Mesothelial cell of epicardium (in vitro differentiated cells): ENCODE measurements at places on chromosomes 4 and X. TPM values are rescaled to one million over a fixed set of nuclear protein-coding genes. Genes with fewer than 3 reads are reported as not detected.

Gene ZMAT1
- 13.4 to 13.6 TPM (median 13.5 TPM) in 3 replicates for total RNA-seq

Gene PCDH10
- 21.3 to 22.3 TPM (median 21.3 TPM) in 3 replicates for total RNA-seq

DNA sequence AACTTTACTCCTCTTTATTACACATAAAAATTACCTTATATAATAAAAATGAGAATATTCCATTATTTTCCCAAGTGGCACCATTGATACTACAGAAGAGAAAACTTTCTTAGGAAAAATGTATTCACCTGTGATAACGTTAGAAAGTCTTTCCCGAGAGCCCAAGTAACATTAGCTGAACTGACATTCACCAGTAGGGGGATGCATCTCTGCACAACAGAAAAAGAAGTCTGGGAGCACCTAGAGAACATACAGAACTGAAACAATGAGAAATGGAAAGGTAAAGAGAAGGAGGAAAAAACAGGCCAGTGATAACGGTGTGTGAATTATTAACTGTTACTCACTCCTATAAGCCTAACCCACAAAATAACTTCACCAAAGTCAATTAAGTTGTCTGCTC, 423.3 kb downstream of the CENPC start:
- H3K27ac ChIP-seq, result no peak overlapping the region
- H3K27me3 ChIP-seq, result no peaks in the 10 kb centered on the region
- no peak for DNase-seq
- H3K4me1 ChIP-seq, result peaks cover 24% of the 10 kb centered on the region

DNA sequence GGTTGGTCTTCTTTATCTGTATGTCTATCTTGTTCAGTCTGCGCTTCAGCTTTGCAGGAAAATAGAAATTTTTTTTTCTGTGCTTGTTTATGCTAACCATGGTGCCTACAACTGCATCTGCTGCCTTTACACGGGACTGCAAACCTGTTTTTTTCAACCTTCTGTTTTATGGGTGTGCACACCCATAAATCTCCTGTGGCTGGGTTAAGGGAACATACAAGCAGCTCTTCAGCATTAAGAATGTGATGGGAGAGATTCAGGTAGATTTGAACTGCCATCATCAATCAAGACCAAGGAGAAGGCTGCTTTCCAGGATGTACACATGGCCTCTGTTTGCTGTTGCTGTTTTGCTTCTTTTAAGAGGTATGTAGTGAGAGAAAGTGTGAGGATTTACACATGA, 502.9 kb downstream of the ANKRD50 start:
- peaks cover 36% of the 10 kb centered on the region for H3K4me1 ChIP-seq
- H3K27me3 ChIP-seq, result no peaks in the 10 kb centered on the region
- H3K27ac ChIP-seq, result peak overlapping the region; percentile 59
- no peak for DNase-seq
- no peaks in the 10 kb centered on the region for H3K36me3 ChIP-seq

DNA sequence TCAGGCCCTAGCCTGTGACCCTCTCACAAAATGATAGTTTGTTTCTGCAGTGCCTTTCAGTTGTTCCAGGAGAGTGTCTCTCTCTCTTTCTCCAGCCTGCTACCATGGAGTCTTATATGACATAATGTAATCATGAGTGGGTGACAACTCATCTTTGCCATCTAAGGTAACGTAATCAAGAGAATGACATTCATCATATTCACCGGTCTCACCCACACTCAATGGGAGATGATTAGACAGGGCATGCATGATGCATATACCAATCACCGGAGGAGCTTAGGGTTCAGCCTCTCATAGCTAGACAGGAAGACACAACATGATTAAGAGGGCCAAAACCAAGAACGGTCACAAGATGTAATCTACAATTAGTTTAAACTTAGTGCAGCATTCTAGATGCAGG, 97.1 kb upstream of the FAM9B start:
- H3K36me3 ChIP-seq, result no peaks in the 10 kb centered on the region
- no peak overlapping the region for H3K27ac ChIP-seq

DNA sequence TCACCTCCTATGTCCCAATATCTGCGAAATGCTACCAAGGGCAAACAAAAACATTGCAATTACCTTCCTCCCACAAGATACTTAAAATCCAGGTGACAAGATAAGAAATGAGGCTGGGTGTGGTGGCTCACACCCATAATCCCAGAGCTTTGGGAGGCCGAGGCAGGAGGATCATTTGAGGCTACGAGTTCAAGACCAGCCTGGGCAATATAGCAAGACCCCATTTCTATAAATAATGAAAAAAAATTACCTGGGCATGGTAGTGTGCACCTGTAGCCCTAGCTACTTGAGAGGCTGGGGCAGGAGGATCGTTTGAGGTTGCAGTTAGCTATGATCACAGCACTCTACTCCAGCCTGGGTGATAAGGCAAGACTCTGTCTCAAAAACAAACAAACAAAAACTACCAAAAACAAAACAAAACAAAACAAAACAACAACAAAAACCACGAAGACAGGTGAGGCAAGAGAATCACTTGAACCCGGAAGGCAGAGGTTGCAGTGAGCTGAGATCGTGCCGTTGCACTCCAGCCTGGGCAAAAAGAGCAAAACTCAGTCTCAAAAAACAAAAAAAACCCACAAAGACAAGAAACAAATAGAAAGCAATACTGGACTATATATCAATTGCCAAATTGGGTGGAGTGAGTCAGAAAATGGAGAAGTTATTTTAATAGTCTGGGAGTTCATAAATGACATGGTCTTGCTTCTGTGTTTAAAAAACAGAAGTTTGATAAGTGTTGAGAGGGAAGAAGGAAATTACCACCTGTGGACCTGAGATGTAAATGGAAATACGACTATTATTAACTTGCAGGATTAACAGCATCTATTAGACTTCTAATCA, 176.5 kb downstream of the FBXW7 start:
- no peak overlapping the region for H3K27ac ChIP-seq
- H3K4me3 ChIP-seq, result no peak overlapping the region
- no peak for DNase-seq
